ENCODE measurements at places on chromosomes 2 and 18.
A peak's percentile ranks its signal among the peaks of the same experiment; 100 is the strongest.

GRCh38 chr18:35029770-35030169 lies 11.4 kb upstream of the MAPRE2 start:
- DNase-seq, result no peak

- DNase-seq, result no peak
These were observed 44.1 kb downstream of the PPP4R1 start for GRCh38 chr18:9570255-9570654.

- no peak for DNase-seq
These were observed 15.9 kb upstream of the CRIM1 start for GRCh38 chr2:36339607-36340218.

DNA sequence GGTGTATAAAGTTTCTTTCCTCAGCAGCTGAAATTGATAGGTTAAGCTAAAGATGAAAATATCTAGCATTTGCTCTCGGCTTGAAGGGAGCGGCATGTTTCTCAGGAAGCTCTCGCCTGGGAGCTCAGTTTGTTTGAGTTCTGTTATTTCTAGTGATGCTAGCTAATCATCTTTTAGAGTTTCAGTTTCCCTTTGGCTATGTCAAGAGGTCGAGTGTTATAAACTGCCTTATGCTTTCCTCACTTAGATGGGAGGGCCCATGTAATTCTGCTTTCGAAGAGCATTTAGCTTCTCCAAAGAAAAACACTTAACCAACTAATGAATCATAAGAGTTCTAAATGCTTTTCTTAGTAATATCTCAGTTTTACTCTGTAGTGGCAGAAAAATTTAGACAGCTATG lies 33.6 kb downstream of the PLCL1 start:
- DNase-seq, result no peak

GRCh38 chr2:201887773-201888425 lies 81.6 kb downstream of the CDK15 start:
- no peak for DNase-seq

DNA sequence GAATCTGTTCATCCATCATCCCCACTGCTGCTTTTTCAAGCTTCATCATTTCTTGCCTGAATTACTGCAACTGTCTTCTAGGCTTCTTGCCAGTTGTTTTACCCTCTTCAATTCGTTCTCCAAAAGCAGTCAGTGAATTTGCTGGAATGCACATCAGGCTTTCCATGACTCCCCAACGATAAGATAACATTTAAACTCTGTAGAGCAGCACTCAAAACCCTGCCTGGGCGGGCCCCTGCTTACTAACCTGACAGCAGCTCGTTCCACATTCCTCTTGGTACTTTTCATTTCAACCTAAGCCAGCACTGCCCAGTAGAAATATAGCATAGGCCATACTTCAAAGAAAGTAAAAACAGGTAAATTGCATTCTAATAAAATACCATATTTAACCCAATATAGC lies 342.9 kb downstream of the SUCLG1 start:
- DNase-seq, result no peak

- DNase-seq, result no peak
These were observed 437.2 kb upstream of the ID2 start for GRCh38 chr2:8244639-8245038.

- DNase-seq, result no peak
These were observed 38.9 kb upstream of the GMCL1 start for GRCh38 chr2:69790601-69790959.

- no peak for DNase-seq
These were observed 14.0 kb upstream of the IMP4 start for GRCh38 chr2:130328710-130329109.

DNA sequence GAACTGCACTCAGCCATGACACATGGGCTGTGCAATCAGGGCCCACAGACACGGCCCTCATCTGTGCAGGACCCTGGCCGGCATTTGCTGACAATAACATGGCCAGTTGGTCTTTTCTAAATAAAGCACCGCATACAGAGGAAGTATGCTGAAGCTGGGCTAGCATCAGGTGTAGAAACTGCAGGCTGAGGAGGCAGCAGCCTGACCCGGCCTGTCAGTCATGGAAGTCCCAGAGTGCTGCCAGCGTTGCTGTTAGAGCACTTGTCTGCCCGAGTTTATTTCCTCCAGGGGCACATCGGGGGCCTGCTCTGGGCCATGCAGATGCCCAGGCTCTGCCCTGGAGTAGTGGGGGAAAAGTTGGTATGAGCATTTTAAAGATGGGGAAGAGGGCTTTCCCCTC lies 4.1 kb upstream of the PTPN18 start:
- DNase-seq, result no peak

- no peak for DNase-seq
These were observed 64.6 kb upstream of the TANC1 start for GRCh38 chr2:158903711-158904405.

GRCh38 chr2:235217846-235218245 lies 266.0 kb downstream of the SH3BP4 start:
- no peak for DNase-seq

DNA sequence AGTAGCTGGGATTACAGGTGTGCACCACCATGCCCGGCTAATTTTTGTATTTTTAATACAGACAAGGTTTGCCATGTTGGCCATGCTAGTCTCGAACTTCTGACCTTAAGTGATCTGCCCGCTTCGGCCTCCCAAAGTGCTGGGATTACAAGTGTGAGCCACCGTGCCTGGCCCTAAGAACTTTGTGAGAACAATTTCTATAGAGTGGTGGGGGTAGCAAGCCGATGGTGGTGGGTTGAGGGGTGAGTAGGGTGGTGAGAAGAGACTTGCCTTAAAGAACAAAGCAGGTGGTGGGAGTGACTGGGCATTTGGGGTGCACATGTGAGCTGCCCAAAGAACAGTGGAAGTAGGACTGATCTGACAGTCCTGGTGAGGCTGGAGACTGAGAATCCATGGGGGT lies 76.0 kb upstream of the ASB18 start:
- DNase-seq, result no peak

GRCh38 chr18:69172046-69172445 lies 228.6 kb upstream of the DOK6 start:
- no peak for DNase-seq

- peak; percentile 93 for DNase-seq
These were observed 446 bp upstream of the EFHD1 start for GRCh38 chr2:232632904-232633412.

DNA sequence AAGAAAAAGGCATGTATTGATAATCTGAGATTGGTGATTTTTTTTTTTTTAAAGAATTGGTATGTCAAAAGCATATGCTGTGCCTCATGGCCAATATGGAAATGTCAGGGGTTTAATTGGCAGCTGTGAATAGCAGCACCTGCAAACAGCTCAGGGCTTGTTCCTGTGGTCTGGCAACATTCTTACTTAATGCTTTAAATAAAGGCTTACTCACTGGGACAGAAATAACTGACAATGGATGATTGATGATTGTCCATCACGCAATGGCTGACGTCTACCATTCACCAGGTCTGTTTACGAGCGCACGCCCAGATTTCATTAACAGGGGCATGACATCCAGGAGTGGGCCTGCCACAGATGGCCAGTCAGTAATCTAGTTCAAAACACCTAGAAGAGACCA lies 66.7 kb downstream of the ETAA1 start:
- DNase-seq, result no peak

GRCh38 chr2:134927195-134927594 lies 8.6 kb downstream of the CCNT2 start:
- no peak for DNase-seq

DNA sequence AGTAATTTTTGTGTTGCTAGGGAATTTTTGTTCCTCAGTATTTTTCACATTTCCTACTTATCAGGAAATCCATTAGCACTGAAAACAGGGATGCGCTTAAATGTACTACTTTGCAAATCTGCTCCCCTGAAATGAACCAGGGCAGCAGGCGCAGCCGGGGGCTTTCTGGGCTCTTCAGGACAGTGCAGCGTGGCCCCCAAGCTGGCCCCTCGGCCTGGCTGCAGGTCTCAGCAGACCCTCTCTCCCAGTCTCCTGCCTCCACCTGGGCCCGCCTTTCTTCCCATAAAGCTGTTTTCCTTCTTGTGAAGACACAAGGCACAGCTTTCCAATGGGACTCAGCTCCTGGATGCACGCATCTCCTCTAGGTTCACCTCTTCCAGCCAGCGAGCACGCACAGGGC lies 35.3 kb downstream of the EIPR1 start:
- DNase-seq, result no peak

- DNase-seq, result no peak
These were observed 84.0 kb downstream of the RTN4 start for GRCh38 chr2:54966165-54966832.

- DNase-seq, result no peak
These were observed 478.4 kb downstream of the STK39 start for GRCh38 chr2:167769020-167769419.

DNA sequence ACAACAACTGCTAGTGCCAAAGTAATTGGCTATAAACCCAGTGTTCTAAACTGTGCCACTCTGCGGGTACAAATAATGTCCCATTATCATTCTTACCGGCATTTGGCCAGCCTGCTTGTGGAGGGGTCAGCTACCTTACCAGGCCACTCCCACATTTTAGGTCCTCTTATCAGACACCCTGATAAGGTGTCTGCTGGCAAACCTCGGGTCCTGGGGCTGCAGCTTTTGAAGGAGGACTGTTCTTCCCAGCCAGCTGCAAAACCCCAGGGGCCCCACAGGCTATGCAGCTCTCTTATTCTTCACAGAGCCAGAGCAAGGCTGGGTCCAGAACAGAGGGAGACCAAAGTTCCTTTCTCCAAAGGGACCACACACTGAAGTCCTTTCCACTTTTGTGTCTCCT lies 258.0 kb upstream of the REV1 start:
- no peak for DNase-seq

DNA sequence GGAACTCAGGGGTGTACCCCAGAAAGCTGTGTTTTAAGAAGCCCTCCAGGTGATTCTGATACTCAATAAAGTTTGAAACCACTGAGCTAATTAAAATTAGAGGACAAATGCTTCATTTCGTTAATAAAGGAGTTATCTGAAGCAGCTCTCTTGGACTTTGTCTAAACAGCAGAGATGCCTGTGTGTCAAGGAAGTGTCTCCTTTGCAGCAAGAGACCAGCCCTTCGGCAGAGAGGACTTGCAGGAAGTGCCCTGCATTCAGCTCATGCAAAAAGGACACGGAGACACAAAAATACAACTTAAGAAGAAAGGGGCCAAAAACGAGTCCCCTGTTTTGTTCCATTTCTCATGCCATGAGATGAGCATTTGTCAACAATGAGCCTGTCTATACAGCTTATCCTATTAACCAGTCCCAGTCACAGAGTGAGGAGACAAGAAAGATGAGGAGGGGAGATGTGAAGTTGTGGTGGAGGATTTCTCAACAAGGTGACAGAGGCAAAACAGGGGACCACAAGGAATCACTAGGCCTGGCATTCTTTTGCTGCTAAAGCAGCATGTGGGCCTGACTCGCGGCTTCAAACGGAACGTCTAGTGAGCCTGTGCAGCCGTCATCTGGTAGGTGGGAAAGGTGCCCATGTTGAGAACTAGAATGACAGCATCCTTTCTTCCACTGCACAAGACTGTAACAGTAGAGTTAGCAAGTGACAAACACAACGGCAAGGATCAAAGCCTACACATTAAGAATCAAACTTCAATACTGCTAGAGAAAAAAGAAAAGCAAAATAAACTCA lies 152.3 kb downstream of the ANTXR1 start:
- no peak for DNase-seq

DNA sequence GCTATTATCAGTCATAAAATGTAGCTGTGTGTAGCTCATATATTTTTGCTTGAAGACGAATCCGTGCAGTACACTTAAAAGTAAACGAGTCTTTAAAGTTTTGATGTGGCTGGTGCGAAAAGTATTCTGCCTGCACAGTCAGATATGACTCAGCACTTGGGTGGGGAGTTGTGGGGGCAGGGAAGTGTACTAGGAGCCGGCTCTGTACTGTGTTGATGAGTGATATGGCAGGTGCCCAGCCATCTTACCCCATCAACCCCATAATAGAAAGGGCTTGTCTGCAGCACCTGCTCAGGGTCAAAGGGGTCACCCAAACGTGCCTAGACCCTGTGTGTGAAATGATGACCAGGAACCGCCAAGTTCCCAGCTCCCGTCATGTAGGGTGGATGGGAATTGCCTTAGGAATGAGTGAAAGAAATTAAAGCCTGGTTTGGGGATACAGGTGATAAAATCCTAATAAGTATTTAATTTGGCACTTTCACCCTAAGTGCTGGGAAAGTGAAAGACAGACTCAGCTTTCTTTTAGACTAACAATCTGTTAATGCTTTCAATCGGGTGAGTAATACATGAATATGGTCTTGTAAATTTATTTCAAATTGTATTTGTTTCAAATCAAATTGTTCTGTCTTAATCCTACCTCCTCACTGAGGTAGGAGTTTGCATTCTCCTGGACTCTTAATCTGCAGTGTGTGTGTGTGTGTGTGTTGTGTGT lies 48.0 kb downstream of the BCL2L11 start:
- DNase-seq, result no peak

GRCh38 chr18:33906046-33906445 lies 318.7 kb downstream of the NOL4 start:
- DNase-seq, result no peak

- DNase-seq, result no peak
These were observed 65.6 kb downstream of the TWSG1 start for GRCh38 chr18:9400197-9400596.

GRCh38 chr18:26511339-26512071 lies 36.8 kb downstream of the KCTD1 start:
- no peak for DNase-seq

- DNase-seq, result no peak
These were observed 12.1 kb downstream of the PTMA start for GRCh38 chr2:231720292-231720986.

Data from posterior cingulate gyrus (tissue), 11 donors.